BE2C (cell line): ENCODE measurements at places on chromosomes 12 and 14.

GRCh38 chr12:113247123-113248050, 26.1 kb downstream of the TPCN1 start:
- no peak for DNase-seq

GRCh38 chr12:121240062-121240420, 30.1 kb downstream of the P2RX4 start:
- DNase-seq = no peak

- DNase-seq = no peak
These were observed 34.2 kb upstream of the KICS2 start for GRCh38 chr12:64256166-64256800.

DNA sequence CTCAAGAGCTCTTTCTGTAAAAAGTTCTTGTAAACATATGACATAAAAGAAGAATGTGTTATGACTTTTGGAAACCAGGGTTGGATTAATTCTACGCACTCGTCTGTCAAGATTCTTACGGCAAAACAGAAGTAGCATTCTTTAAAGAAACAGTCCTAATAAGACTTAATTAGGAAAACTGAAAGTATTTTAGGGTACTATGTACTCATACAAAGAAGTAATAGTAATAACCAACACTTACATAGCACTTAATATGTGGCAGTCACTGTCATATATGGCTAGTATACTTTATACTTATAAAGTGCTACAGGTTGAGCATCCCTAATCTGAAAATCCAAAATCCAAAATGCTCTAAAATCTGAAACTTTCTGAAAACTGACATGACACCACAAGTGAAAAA, 72.9 kb upstream of the ST8SIA1 start:
- no peak for DNase-seq

DNA sequence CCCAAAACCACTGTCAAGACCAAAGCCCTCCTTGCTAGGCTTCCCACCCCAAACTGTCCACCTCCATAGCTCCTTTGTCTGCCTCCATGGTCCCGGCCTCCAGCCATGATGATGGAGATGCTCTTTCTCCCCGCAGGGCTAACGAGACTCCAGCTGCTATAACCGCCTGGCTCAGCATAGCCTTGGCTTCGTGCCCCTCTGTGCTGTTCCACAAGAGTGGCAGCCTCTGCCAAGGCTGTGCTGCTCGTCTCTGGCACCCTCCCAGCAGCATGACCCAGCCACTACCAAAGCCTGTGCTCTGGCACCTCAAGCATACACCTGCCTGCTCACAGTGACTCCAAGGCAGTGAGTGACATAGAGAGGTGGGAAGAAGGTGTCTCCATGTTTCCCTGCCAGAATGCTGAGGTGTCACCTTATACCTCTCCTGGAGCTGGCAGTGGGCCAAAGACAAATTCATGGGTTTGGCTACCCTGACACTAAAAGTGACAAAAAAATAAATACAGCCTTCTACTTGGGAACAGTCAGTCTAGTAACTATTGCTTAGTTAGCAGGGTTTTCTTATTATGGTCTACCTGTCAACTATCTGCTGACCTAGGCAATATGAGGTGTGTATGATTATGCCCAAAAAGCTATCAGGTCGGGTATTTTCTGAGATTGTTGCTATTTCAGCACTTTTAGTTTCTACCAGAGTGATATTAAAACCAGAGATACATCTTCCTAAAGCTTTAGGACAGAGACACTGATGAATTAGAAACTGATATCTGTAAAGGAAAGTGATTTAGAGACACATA, 16.1 kb upstream of the KRT73 start:
- no peak for DNase-seq

DNA sequence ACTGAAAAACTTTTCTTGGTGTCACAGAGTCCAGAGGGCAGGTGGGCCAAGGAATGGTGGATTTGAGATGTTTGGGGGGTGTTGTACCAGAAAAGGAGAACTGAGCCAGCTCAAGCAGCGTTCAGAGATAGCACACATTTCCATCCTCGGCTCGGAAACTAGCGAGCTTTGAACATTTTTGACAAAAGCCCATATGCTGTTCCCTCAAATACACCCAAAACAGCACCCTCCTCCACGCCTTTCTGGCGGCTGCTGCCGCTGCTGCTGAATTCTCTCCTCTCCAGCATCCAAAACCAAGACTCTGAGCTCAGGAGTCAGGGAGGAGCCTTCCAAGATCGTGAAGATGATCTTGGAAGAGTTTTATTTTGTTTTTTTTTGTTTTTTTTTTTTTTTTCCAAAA, 961 bp downstream of the SRRM4 start:
- no peak for DNase-seq

GRCh38 chr14:103885509-103885932, 38.1 kb upstream of the PPP1R13B start:
- no peak for DNase-seq

DNA sequence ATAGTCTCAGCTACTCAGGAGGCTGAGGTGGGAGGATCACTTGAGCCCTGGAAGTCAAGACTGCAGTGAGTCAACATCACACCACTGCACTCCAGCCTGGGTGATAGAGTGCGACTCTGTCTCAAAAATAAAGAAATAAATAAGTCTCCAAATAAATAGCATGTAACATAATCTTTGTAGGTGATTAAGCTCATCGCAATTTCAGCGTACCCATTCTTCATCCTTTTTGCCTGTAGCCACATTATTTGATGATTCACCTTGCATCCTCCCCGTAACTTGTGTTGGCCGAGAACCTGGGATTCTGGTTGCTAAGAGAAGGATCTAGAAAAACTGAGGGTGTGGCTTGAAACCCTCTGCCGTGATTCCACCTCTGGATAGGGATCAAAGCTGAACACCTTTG, 115.1 kb downstream of the GALC start:
- no peak for DNase-seq

GRCh38 chr12:51907083-51907855, at the start of gene ACVRL1:
ACVRL1 (plus strand) TSS chr12:51907504; CDS start chr12:51912475, 4,971 bp downstream.
- no peak for DNase-seq

GRCh38 chr12:105214670-105215375, 21.2 kb downstream of the APPL2 start:
- no peak for DNase-seq

- DNase-seq = no peak
These were observed 3.0 kb downstream of the TNFAIP2 start for GRCh38 chr14:103126088-103126872.

DNA sequence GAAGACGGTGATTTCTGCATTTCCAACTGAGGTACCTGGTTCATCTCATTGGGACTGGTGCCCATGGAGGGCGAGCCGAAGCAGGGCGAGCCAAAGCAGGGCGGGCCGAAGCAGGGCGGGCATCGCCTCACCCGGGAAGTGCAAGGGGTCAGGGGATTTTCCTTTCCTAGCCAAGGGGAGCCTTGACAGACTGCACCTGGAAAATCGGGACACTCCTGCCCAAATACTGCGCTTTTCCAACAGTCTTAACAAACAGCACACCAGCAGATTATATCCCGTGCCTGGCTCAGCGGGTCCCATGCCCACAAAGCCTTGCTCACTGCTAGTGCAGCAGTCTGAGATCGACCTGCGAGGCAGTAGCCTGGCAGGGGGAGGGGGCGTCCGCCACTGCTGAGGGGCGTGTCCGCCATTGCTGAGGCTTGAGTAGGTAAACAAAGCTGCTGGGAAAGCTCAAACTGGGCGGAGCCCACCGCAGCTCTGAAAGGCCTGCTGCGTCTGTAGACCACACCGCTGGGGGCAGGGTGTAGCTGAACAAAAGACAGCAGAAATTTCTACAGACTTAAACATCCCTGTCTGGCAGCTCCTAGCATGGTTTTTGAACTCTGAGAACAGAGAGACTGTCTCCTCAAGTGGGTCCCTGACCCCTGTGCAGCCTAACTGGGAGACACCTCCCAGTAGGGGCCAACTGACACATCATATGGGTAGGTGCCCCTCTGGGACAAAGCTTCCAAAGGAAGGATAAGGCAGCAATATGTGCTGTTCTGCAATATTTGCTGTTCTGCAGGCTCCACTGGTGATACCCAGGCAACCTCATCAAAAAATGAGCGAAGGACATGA, 77.2 kb downstream of the BAZ1A start:
- DNase-seq = peak; percentile 15
